ENCODE measurements at places on chromosomes 5 and 9.

DNA sequence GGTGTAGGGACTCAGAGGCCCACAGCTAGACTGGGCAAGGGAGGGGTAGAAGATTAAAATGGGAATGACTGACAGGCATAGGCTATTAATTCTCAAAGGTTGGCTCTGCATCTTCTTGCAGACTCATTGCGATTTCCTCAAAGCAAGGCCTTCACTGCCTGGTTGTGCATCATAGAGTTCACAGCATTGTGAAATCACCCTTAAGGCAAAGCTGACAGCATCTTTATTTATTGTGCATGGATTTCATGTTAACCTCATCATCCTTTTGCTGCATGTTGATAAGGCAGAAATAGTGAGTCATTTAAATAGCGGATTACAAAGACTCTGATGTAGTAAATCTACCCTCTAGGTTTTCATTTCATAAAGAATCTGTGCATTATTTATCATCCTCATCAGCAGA, 13.6 kb upstream of the PALM2AKAP2 start:
- DNase-seq: no peak

DNA sequence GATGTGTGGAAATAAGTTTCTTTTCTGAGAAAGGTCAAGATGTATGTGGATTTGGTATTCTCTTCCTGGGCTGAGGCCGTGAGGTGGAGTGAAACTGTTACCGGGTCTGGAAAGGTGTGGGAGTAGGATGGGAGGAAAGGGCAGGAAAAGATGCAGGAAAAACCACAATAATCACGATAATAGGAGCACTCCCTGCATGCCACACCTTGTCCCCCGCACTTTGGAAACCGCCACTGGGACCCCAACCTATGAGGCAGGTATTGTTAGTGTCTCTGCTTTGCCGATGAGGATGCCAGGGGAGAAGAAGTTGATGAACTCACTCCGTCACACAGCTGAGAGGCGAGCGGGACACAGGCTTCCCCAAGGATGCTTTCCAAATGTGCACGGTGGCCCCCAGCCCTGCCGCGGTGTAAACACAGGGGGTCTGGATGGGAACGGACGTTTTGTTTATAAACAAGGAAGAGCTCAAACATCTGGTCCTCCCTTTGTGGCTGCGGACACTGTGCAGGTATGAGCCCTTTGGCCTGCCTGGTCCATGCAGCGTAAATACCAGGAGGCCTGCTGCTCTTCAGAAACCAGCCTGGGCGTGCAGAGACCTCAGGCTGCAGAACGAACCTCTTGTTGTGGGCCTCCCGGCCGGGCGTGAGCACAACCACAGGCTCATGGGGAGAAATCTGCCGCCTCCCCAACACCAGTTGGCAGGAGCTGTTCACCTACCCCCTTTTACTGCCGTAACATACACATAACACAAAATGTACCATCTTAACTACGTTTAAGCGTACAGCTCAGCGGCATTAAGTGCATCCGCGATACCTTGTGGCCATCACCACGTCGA, 126.7 kb downstream of the COL23A1 start:
- no peak for DNase-seq

DNA sequence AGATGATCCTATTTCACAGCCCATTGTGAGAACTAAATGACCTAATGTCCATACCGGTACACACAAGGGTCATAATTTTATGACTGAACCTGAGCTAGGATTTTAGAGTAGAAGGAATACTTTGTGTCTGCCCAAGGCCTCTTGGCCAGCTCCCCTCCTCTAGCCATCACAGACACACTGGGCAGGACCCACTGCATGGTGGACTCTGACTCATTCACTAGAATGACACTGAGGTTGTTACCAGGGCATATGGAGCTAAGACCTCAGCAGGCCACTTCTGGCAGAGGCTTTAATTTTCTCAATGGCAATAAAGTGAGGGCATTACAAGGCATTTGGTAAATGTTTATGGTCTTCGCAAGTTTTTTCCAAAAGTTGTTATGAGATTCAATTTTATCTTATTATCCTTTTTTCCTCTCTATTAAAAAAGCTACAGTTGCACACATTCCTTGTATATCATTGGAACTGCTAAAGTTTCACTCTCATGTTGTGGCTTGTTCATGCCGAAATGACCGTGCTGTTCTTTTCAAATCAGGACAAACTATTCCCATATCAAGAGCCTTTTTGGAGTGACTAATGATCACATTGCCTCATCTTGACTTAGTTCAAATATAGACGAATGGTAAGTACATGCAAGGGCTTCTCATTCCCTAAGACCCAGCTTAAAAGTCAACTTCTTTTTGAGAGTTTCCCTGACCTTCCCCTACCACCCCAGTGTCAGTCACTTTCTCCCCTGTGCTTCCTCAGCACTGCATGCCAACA, 595.7 kb downstream of the ACTL7B start:
- no peak for DNase-seq

DNA sequence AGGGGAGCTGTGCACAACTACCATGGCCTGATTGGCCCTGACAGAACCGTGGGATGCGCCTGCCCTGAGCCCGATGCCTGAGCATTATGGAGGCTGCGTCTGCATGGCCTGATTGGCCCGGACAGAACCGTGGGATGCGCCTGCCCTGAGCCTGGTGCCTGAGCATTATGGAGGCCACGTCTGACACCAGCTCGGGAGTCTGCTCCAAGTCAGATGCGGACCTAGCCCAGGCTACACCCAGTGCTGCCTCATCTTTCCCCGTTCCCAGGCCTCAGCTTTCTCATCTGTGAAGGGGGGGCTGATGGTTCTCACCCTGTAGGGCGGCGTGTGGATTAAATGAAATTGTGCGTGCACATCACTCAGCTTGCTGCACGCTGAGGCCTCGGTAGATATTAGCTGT, 7.3 kb downstream of the CEP72 start:
- DNase-seq: no peak

- no peak for DNase-seq
Observed at GRCh38 chr5:150464554-150465012, 15.0 kb upstream of the RPS14 start.

DNA sequence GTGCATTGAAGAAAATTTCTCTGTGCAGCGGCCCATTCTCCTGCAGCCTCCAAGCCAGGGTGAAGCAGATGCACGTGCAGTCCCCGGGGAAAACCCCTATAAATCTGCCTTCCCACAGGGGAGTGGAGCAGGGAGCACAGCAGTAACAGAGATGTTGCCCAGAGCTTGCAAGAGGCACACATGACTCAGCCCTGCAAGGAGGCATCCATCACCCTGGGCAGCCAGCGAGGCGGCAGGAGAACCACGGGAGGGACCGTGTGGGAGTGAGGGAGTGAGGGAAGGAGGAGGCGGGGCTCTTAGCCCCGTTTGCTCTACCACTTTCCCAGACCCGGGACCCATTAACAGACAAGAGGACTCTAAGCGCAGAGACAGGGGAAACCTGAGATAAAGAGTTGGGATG, 96.2 kb upstream of the ARAP3 start:
- no peak for DNase-seq
